ENCODE measurements at places on chromosomes 13 and 19.

DNA sequence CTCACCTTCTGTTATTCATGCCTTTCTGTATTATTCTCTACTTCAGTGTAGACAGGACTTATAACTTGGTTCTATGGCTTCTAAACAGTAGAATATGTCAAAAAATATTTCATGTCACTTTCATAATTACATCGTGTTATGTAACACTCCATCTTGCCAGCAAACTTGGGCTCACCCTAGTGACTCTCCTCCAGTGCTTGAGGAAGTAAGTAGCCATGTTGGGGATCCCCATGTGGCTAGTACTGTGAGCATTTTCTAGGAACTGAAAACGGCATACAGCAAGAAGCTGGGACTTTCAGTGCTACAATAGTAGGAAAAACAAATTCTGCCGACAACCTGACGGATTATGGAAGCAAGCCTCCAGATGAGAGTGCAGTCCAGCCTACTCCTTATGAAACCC, 495.6 kb downstream of the SLITRK6 start:
- DNase-seq, result no peak

DNA sequence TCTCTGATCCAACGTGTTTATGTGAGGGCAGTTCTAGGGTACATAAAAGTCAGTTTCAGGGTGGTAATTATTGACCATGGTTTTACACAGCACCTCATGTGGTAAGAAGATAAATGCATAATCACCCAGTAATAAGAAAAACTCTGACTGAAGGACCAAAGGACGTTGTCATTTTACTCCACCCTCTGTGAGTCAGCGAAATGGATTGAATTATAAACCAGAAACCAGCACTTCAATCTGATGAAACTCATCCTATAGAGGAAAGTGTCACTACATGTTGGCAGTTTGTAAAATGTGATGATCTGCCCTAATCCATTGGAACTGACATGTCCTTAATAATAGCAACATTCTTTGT, 406.8 kb downstream of the KLF5 start:
- DNase-seq, result no peak

- no peak for DNase-seq
Measured at GRCh38 chr13:59250336-59251189, 913.2 kb downstream of the DIAPH3 start.

GRCh38 chr19:28218728-28219127, 994.2 kb downstream of the UQCRFS1 start:
- DNase-seq, result no peak

DNA sequence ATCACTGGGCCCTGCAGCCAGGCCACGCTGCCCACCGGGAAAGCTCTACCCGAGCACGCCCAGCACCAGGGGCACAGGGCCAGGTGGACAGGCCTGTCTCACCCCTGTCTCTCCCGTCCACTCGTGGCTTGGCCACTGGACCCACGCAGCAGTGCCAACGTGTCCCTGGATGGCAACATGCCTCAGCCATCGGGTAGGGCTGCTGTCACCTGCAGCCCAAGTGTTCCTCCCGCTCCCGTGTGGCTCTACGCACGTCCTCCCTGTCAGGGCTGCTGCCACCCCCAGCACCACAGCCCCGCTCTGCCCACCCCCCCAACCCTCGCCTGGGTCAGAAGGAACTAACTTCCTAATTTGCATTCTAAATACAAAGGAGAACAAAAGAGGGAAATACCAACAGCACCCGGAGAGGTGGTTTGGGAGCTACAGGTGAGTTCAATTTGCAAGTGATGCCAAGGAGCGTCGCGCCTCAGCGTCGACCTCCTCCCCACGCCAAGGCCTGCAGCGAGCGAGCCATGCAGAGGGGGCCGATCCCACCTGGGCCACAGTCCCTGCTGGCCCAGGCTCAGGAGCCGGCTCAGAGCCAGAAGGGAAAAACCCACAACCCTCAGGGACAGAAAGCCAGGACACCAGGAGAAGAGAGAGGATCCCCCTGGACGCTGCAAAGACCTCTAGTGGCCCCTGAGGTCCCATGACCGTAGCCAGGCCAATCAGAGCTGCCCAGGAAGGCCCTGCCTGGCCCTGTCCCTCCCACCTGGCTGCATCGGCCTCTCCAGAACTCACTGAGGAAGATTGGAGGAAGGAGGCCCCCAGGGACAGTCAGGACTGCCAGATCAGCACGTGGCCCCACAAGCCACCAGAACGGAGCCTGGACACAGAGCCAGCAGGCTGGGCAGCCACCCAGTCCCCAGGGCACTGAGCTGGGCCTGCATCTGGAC, 128.4 kb upstream of the SPACA7 start:
- no peak for DNase-seq

- DNase-seq, result peak; percentile 52
Measured at GRCh38 chr13:59112221-59112718, 1051.5 kb downstream of the DIAPH3 start.

GRCh38 chr19:6278051-6278450, 1.7 kb downstream of the MLLT1 start:
- no peak for DNase-seq

GRCh38 chr13:112752711-112753541, 63.1 kb downstream of the ATP11A start:
- DNase-seq, result no peak

DNA sequence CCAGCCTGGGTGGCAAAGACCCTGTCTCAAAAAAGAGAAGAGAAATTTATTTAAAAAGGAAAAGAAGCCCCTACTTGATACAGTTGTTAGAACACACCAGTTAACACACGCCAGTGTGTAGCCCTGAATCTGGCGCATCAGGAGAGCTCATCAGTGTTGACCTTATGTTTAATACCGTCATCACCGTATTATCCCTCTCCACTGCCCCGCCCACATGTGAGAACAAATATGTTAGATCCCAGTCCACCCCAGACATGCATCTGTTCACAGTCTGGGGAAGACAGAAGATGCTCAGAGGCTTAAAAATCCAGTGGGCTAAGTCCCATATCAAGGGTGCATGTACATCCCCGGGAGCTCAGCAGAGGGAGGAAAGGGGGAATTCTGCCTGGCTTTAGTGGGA, 155.2 kb downstream of the DPF1 start:
- DNase-seq, result peak; percentile 80

GRCh38 chr13:109043636-109044035, 414.2 kb downstream of the MYO16 start:
- DNase-seq, result no peak

- no peak for DNase-seq
Measured at GRCh38 chr13:111411151-111411858, 90.9 kb downstream of the TEX29 start.

- DNase-seq, result no peak
Measured at GRCh38 chr19:34475026-34475974, 6.3 kb upstream of the WTIP start.

DNA sequence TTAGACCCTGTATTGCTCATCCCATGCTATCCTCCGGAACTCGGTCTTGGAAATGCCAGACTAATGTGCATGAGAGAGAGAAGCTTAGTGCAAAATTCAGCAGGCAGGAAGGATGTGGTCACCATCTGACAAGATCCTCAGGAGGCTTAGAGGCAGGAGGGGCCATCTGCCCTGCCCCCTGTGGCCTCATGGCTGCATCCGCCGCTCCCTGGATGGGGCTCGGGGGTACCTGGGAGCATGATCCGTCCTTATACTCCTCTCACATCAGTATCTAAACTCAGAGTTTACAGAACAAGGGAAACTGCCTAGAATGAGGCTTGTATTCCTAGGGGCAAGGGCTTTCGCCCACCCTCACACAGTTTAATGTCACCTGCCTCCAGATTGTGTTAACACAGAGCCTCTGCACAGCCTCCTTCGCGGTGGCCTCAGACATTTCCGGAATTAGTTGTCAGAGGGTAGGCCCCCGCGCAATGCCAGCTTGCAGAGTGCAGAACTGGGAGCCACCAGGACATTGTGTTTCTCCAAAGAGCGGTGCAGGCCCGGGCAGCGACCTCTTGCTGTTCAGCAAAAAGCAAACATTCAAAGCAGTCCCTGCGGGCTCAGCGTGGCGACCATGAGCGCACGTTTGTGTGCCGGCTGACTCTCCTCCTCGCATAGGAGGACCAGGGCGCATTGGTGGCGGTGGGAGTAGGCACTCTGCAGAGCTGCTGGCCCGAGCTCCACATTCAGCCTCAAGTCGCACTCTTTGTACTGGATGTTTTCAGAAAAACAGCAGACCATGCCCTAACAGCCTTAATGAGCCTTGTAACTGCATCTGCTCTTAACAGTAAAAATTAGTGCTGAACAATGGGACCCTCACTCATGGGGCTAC, 39.1 kb downstream of the GPR12 start:
- DNase-seq, result no peak

- DNase-seq, result no peak
Measured at GRCh38 chr13:51647067-51647466, 62.8 kb downstream of the WDFY2 start.

GRCh38 chr19:18898081-18898606, 2.2 kb upstream of the CERS1 start:
- no peak for DNase-seq

GRCh38 chr19:10797078-10797477, 38.9 kb downstream of the TMED1 start:
- DNase-seq, result no peak

DNA sequence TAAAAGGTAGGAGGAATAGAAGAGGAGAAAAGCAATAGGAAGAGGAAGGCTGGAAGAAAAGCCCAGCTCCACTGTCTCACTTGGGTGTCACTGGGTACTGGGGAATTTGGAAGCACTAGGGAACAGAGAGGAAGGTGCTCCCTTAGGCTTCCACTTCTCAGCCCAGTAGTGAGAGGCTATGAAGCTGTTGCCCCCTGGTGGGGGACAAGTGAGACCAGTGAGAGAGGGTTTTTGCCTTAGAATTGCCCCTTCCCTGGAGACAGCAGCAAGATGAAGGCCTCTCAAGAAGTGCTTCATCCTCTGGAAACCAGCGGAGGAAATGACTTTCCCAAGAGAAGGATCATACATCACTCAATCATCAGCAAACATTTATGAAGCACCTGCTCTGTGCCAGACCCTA, 4.7 kb upstream of the ZNF606 start:
- no peak for DNase-seq

DNA sequence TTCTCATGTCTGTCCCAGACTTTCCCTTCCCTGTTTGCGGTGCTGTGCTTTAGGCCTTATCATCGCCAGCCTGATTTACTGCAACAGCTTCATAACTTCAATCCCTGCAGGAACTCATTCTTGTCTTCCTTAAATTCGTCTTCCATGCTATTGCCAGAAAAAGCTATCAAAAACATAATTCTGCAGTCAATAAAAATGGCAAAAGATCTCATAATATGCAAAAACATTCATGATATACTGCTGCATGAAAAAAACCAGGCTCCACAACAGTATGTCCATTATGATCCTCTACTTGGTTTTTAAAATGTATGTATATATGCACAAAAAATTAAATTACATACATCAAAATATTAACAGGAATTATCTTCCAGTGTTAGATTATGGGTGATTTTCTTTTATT, 28.4 kb downstream of the TGDS start:
- DNase-seq, result no peak

GRCh38 chr13:28035146-28035782, 46.8 kb upstream of the URAD start:
- DNase-seq, result no peak

DNA sequence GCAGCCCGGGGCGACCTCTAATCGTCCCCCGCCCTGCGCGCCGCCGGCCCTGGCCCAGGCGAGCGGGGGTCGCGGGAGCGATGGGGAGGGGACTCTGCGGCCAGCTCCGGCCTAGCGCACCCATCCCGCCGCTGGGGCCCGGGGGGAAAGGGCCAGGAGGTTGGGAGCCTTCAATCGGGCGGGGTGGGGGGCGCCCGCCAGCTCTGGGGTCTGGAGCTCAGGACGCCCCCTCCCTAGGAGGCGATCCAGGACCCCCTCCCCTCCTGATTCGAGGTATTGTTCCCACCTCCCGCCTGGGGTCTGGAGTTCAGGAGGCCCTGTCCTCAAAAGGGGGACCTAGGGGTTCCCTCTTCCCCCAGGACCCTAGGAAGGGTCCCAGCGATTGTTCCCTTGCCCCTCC, 430 bp downstream of the ZNF358 start:
- DNase-seq, result no peak

- peak; percentile 15 for DNase-seq
Measured at GRCh38 chr19:4391701-4392483, 8.5 kb downstream of the SH3GL1 start.

DNA sequence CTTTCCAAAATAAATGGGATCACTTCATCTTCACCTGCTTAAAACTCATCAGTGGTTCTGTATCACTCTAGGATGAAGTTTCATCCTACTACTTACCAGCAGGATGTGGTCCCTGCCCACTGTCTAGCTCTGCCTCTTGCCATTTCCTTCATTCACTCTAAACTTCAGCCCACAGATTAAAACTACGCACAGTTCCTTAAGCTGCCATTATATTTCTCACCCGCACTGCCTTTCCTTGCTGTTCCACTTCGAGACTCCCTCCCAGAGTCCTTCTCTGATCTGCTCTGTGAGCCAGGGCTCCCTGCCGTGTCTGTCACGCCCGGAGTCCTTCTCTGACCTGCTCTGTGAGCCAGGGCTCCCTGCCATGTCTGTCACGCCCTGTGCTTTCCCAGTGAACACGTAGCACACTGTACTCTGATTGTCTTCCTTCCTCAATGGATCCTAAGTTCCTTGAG, 52.0 kb upstream of the NPAS1 start:
- DNase-seq, result no peak

- DNase-seq, result no peak
Measured at GRCh38 chr19:56727677-56728076, 56.1 kb upstream of the ZNF835 start.

DNA sequence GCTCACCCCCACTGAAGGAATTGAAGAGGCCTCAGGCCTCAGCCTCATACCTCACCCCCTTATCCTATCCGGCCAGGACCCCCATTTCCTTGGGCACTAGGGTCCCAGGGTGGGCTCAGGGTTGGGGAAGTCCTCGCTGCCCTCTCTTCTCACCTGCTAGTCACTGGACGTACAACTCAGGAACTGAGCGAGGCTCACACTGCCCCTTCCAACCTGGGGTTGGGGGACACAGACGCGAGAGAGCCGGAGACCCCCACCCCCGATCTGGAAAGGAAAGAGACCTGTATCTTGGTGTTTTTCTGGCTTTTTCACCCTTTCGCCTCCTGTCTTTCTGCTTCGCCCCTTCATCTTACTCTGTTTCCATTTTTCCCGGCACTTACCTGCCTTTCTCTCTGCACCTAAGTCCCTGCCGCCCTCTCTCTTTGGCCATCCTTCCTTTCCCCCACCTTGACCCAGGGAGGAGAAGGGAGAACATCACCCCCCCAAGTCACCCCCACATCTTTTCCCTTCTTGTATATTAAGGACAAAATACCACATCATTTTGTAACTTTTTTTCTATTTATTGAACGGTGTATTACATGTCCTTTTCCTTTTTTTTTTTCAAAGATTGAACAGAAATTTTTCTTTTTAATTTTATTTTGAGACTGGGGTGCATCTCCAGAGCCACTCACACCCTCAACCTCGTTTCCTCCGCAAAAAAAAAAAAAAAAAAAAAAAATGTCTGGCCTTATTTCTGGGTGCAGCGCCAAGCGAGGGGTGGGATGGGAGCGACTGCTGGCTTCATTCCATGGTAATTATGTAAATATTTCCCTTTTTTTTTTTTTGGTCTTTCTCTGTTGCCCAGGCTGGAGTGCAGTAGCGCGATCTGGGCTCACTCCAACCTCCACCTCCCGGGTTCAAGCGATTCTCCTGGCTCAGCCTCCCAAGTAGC, 36.6 kb downstream of the ZSWIM4 start:
- DNase-seq, result no peak

Measured in D341Med (cell line).